ENCODE measurements at places on chromosomes 5 and 9.
A peak's percentile ranks its signal among the peaks of the same experiment; 100 is the strongest.

DNA sequence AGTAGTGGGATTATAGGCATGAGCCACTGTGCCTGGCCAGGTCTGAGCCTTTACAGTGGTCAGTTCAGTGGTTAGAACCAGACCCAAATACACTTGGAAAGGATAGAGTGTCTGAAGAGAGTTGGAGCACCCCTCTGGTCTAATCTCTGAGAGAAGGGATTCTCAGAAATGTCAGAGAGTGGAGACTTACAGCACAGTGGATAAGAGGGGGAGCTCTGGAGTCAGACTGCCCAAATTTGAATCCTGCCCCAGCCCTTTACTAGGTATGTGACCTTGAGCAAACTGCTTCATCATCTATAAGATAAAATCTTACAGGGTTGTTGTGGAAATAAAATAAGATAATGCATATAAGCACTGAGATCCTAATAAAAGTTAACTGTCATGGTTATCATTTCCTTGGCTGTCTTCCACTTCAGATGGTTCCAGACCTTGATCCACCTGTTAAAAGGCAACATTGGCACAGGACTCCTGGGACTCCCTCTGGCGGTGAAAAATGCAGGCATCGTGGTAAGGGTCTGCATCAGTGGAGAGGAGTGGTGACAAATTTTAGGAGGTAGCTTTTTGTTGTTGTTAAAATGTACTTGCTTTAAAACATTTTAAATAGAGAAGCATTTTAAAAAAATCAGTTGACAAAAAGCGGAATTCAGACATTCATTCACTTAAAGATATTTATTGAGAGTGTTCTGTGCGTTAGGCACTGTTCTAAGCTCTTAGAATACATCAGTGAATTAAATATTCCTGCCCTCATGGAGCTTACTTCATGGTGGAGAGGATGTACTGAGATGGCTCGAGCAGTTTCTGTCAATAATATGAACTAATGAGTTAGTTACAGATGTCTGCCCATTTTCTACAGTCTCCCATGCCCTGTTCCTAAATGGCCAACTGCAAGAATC, 16.0 kb downstream of the SLC36A1 start:
- no peak for DNase-seq

GRCh38 chr9:81417299-81417675, 272.1 kb downstream of the TLE1 start:
- DNase-seq, result no peak

- peak; percentile 38 for DNase-seq
These were observed 2.4 kb downstream of the ANXA6 start for GRCh38 chr5:151154931-151155774.

- no peak for DNase-seq
These were observed 433.0 kb downstream of the DNAH5 start for GRCh38 chr5:13511442-13511841.

GRCh38 chr5:54885636-54886035, 99.8 kb downstream of the ESM1 start:
- no peak for DNase-seq

GRCh38 chr9:68913054-68913453, 100.9 kb downstream of the PRKACG start:
- no peak for DNase-seq

DNA sequence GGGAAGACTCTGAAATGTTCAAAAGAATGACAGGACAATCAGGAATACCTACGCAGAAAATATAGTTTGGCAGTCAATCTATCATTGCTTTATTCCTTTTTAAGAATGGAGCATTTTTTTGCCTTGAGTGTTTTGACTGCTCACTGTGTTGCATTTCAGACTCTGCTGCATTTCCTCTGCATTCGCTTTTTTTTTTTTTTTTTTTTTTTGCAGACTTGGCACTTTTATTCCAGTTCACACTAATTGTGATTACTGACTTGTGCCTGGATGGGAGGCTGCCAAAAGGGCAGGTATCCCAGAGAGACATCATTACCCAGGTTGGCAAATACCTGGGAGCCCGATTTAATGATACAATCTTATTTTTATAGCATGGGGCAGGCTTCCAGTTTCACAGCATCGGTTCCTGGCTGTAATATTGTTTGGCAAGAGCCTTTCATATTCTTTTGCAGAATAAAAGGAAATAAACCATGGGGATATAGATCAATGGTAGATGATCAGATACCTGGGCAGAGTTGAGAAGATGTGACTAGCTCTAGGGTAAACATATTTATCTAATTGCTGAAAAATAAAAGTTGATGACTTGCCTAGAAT, 1132.6 kb downstream of the MAT2B start:
- no peak for DNase-seq

DNA sequence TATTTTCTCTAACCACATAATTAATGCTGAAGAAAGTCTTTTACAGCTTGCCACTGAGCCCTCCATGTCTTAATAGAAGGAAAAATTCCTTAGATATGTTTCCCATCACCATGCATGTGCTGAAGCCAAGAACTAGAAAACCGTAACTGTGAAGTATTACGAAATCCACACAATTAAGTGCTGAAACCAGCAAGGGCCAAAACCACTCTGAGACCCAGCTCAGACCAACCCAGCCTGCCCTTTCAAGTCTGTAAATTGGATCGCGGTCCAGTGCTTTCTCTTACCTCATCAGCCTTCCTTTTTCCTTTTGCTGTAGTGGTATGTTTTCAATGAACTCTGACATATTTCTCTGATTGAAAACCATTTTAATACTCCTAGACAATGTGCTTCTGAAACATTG, 26.3 kb downstream of the SEMA5A start:
- DNase-seq, result no peak

DNA sequence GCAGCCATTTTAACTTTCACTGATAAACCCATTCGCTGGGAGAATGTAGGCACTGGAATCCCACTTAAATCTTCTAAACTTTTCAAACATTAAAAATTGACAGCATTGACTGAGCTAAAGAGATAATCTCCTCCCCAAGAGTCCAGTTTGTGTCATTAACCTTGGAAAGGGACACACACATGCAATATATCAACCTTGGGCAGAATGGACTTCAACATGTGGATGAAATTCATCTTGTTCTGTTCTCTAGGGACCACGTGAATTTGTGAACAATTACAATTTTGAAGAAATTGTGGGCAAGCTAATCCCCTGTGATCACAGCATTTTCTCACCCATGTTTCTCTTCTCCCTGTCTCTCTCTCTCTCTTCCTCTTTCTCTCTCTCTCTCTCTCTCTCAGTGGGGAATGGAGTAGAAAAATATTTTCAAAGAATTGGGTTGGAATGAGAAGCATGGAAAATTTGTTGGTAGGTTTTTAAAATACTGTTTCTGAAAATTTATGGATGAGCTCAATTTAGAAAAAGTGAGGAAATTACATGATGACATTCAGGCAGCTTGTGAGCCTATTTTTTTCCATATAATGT, 553.7 kb downstream of the EBF1 start:
- DNase-seq, result no peak

DNA sequence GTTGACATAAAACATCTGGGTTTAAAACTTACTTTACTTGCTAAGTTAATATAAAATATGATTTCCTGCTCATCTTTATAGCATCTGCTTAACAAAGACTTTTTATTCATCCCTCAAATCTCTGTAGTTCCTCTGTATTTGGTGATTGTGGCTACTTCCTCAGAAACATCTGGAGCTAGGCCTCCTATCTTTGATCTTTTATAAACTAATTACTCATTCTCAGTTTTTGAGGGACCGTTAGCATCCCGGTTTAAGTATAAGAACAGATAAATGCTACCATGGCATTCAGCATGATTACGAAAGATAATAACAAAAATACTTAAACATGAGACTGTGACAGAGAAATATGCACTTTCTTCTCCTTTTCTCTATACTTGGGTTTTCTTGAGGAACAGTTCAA, 85.3 kb downstream of the SLC38A9 start:
- no peak for DNase-seq

DNA sequence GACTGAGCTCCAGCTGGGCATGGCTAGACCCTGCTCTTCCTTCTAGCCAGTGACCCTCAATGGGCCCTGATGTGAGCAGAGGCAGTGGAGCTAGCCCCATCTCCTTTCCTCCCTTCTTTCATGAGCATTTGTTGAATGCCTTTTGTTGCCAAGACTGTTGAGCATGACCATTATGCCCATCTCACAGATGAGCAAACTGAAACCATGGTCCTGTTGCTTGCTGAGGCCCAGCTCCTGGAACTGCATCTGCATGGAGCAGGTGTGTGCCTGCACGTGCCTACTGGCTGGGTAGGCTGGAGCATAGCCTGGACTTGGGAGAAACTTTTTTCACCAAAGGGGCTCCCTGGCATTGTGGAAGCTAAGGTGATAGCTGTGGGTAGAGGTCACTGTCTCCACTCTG, 3.0 kb upstream of the WNK2 start:
- no peak for DNase-seq

GRCh38 chr5:139403418-139403786, 487 bp downstream of the SPATA24 start:
- DNase-seq, result no peak

GRCh38 chr5:51484326-51484725, 101.1 kb downstream of the ISL1 start:
- DNase-seq, result no peak

GRCh38 chr9:12230708-12231107, 462.5 kb upstream of the TYRP1 start:
- no peak for DNase-seq

DNA sequence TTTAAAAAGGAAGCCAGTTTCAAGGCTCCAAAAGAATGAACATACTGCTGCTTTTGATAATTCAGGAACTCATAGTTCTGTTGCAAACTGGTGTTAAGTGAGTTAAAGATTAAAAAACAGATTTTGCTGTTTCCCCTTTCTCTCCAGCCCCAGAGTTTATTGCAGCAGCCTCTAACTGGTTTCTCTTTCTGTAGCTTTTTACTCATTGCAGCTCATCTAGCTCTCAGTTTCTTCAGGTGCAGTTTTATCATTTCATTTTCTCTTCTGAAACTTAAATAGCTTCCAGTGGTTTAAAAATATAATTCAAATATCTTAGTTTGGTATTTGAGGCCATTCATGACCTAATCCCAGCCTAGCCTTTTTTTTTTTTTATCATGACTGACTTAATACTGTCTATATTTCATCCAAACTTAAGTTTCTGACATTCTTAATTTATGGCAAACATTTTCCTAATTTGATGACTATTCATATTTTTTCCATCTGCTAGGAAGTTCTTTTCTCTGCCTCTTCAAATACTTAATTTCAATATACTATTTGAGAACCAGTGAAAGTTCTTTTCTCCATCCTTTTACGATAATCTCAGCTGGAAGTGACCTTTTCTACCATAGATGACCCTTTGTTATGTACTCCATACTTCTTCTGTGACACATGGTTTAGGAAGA, 252.7 kb upstream of the GRIA1 start:
- DNase-seq, result no peak

DNA sequence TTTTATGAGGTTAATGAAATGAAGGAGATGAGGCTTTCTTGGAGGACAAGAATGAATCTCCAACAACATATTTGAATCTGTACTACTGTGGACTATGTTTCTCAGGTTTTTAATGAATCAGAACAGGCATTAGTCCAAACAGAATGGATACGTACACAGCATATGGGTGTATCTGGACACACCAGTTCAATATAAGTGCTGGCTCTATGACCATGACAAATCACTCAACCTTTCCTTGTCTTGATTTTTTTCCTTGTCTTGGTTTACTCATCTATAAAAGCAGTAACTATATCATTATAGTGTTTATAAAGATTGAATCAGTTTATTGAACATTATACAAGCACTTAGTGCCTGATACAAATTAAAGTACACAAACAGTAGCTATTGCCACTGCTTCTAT, 104.1 kb downstream of the AP3B1 start:
- DNase-seq, result no peak

DNA sequence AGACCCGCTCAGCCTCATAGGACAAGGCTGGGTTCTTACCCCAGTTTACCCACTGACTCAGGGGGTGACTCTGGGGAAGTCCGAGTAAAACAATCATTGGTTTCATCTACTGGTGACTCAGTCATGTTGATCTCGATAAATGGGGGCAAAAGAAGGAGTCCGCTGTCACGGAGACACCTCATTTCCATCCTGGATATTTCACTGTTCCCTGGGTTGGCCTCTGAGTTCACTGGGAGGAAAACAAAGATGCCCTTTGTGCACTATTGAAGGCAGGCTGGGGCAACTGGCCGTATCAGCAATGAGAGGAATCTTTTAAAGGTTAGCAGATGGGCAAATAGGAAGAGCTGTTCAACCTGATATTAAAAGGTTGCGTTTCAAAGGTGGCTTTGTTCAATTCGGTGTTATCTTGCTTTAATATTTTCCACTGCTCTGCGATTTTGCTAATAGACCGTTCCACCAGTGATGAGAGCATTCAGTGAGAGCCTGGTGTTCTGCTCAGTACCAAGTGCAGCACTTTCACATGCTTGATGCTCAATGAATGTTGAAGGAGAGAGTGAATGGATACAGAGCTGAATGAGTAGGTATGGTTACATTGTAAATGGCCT, 110.2 kb upstream of the EGFLAM start:
- no peak for DNase-seq

DNA sequence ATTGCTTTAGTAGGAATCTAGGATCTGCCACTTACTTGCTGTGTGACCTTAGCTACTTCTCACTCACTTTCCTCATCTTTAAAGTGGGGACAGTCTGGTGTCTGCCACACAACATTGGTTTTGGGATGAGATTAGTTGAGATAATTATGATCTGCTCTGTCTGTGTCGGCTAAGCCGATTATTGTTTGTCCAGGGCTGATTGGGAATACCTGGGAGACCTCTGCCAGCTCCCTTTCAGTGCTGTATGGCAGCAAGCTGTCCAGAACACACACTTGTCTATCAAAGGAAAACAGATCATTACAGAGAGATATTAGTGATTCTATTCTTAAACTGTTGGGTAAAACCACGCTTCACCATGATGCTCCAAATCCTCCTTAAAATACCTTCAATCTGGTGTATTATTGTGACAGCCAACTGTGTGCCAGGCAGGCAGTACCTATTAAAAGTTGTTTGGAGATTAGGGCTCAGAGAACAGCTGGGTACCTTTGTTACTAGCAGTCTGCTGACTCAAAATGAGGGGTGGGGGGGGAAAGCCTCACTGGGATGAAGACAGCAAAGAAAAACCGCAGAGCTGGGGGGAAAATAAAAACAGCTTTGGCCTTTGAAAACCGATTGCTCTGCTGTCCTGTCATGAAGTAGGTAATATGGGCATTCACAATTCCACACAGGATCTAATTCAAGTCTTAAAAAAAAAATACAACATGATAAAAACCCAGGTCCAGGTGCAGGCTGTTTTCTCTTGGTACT, 458.4 kb upstream of the C9orf72 start:
- DNase-seq, result no peak

GRCh38 chr5:139415221-139415861, 11.5 kb upstream of the SPATA24 start:
- no peak for DNase-seq

- DNase-seq, result no peak
These were observed 108.6 kb upstream of the TBC1D2 start for GRCh38 chr9:98364086-98364485.

DNA sequence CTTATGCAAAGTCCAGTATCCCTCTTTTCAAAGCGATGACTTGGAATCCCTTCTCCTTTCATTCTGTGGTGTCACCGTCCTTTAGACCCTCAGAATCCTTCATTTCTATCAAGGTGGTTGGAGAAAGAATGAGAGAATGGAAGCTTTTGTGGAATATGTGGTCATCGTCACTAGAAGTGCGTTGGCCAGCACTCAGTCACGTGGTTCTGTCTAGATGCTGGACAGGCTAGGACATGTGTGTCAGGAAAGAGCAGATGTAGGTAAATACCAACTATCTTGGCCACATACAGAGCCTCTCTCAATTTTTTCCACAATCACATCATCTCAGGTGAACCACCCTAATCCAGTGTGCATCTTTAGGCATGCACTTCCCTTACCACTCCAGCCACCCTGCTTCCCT, 206.0 kb downstream of the ARRDC3 start:
- DNase-seq, result no peak

GRCh38 chr9:108045851-108046250, 556.3 kb upstream of the KLF4 start:
- no peak for DNase-seq

GRCh38 chr5:147712019-147712418, 70.5 kb downstream of the JAKMIP2 start:
- no peak for DNase-seq
